ENCODE measurements at places on chromosomes 12 and 14. TPM values are rescaled to one million over a fixed set of nuclear protein-coding genes. Genes with fewer than 3 reads are reported as not detected.

DNA sequence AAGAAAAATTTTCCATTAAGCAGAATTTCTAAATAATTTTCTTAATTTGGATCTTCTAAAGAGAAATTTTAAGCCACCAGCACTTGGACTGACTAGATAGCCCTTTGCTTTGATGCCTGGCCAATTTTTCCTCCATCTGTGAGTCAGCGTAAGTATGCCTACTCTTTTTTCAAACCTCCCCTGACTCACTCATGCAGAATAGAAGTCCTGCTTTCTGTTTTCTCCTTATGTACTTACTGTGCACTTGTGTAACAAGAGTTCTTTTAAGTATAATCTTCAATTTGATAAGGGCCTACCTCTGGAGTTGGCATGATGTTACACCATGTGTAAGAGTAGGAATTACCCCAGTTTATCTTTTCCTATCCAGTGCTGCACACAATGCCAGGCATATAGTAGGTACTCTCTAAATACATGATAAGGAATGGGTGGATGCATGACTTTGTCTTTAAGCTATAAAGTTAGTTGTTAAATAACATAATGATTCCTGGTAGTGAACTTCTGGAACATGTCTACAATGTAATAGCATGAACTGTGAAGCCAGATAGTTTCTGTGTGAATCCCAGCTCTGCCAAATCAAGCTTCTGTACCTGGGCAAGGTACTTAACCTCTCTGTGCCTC is 329.6 kb downstream of the TMTC2 start:
- DNase-seq, result peak; percentile 73

The DPF3 gene
- total RNA-seq, result 5.6 TPM

- DNase-seq, result peak; percentile 36
These were observed 795 bp downstream of the STAT6 start for GRCh38 chr12:57110104-57111030.

- no peak for DNase-seq
These were observed 354.5 kb upstream of the FOXG1 start for GRCh38 chr14:28412077-28412476.

- no peak for DNase-seq
These were observed 63.7 kb upstream of the IFNG-AS1 start for GRCh38 chr12:67925552-67925951.
